ENCODE measurements at places on chromosomes 5 and 9.

- DNase-seq = no peak
Observed at GRCh38 chr5:148471379-148471778, 87.6 kb downstream of the FBXO38 start.

DNA sequence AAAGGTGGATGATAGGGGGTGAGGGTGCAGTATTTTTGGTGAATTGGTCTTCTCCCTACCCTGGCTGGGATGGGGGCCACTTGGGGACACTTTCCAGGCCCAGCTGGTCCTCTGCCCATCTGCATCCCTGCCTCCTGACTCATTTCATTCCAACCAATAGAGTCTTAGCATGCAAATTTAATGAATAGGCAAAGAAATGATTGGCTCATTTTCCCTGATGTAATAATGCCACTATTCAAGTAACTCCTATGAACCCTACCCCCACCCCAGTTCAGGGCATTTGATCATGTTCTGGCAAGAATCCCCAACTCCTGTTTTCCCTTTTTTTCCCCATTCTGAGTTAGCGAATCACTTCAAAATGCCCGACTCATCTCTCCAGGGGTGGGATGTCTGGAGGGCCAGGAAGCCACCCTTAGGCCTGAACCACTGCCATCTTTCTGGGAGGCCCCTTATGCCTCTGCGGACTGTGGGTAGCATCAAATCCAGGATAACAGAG, 56.7 kb downstream of the PCDH1 start:
- DNase-seq = no peak

DNA sequence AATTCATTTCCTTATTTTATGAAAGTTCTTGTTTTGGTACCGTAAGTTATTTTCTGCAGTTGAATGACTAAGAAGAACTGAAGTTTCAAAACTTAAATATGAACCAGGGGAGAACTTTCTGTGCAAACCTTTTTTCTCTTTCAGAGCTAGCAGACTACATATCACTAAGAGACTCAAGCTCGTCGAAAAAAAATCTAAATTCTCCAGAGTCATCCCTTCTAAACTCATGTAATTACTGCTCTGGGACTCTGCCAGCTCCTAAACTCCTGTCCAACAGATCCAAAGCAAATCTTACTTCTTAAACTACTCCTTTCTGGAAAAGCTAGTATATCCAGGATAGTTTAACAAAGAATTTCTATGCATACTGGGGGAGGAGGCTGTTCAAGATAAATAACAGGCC, 87.0 kb upstream of the NR5A1 start:
- no peak for DNase-seq

GRCh38 chr9:125810161-125810560, 63.0 kb downstream of the PBX3 start:
- DNase-seq = no peak

DNA sequence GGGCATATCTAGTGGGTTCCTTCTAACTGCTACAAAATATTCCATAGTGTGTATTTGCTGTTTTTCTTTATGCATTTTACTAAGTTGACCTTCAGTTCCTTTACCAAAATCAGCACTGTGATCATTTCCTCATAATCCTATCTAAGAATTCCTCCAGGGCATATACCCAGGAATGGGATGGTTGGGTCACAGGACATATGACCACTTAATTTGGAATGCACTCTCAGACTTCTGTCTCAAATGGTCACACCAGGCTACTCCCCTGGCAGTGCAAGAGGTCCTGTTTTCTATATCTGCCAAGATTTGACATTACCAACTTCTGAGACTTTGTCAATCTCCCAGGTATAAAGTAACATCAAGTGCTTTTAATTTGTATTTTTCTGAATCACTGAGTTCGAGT, 63.9 kb downstream of the ADAMTS12 start:
- DNase-seq = no peak

DNA sequence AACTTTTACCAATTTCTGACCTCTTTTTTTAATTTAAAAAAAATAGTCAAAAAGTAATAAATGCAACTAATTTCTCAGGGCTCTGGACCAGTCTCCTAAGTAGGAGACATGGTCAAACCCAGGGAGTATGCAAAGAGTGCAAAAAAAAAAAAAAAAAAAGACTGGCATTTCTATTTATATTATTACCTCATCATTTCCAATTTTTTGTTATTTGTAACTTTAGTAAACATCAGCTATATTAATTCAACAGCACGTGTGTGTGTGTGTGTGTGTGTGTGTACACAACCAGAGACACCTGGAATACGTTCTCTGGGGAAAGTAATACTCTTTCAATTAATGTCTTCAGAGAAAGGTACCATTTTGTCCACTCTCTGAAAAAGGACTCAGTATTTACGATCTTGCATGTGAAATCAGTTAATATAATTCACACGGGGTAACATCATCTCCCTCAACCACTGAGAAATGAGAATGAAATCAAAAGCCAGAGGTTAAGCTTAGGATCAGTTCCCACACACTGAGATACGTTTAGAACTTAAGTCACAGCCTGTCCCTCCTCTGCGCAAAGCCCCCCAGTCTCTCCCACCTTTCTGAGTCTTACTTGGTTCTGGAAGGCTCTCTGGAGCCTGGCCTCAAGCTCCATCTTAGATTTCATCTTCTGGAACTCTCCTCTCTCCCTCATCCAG, 21.9 kb downstream of the ZNF608 start:
- DNase-seq = no peak

DNA sequence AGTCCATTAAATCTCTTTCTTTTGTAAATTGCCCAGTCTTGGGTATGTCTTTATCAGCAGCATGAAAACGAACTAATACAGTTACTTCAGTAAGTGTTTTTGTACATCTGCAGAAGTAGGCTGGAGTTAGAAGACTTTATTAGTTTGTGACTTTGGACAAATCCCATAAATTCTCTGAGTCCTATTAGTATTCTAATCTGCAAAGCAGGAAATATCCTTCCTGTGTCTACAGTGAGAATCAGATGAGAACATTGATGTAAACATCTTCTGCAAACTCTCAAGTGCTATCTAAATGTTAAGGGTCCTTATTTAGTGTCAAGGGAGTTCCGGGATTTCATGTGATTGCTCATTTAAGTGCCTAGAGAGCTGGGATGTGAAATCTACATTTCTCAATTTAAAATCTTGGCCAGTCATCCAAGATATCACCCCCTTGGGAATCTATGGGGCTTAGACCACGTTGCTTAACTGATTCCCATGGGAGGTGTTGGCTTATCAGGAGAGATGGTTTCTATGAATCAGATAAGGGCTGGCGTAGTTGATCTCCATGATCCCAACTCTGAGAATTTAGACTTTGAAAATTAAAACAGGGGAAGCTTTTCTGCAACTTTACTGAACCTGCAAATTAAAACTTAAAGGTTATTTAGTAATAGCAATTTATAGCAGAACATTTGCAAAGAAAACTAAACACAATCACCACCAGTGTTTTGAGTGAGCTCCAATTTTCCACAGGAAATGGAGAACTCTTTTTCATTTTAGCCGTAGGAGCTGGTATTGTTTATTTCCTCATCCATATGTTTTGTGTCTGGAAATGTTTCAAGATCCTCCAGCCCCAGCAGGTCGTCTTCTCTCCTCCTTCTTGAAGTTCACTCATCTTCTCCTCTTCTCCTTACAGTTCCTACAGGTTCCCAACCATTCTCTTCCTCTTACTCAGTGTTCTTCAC, 241.6 kb upstream of the CD180 start:
- no peak for DNase-seq

GRCh38 chr5:16854351-16854750, 81.7 kb downstream of the MYO10 start:
- no peak for DNase-seq

GRCh38 chr5:9888501-9888901, 258.4 kb upstream of the TAS2R1 start:
- DNase-seq = no peak
